ENCODE measurements at places on chromosomes 16 and 17. TPM values are rescaled to one million over a fixed set of nuclear protein-coding genes. Genes with fewer than 3 reads are reported as not detected.

GRCh38 chr17:4551141-4551540, 4.0 kb downstream of the MYBBP1A start:
- no peak for DNase-seq

GRCh38 chr17:41682631-41683030, 6.1 kb upstream of the EIF1 start:
- no peak for DNase-seq

Gene LPCAT2
- 7.5 TPM for total RNA-seq

Gene DPEP2NB
- not detected for total RNA-seq

DNA sequence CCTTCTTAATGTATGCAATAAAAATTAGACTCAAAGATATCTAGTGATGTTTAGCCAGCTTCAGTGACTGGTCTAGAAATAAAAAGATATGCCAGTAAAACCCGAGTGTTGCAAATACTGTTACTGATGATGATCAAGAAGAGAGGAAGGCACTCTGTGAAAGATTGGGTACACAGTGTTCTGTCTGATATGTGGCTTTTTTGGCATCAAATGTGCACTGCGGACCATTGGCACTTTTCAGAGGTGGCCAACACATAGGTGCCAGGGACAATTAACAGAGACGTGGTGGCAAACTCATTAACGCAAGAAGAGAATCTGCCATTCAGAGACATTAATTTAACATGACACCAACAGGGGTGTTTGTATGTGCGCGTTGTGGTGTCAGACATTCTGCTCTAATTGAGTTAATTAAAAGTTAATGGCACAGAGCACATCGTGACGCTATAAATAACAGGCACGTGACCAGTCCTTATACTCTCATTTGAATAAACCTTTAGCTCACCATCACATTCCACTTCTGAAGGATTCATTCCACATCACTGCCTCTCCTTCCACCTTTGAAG, 549.3 kb upstream of the HSBP1 start:
- DNase-seq, result no peak
